ENCODE measurements at places on chromosomes 1 and 21.

DNA sequence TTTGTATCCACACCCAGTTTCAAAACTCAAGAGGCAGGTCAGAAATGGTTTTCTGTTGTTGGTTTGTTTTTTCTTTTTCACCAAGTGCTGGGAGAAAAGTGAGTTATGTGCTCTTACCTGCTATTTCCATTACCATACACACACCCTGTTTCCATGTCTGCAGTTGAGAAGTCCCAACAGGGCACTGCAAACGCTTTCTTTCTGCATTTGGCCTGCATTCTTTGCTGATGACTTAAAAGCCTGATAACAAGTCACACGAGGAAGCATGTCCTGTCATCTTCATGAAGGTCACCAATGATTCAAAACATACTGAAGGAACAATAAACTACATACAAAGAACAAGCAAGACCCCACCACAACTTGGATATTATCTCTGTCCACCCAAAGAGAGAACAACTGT is 24.8 kb upstream of the KCNE1 start:
- no peak for DNase-seq

- no peak for DNase-seq
Measured at GRCh38 chr1:58896246-58897183, 112.7 kb upstream of the JUN start.

- DNase-seq: no peak
Measured at GRCh38 chr1:40438391-40439015, 11.8 kb upstream of the ZFP69B start.

DNA sequence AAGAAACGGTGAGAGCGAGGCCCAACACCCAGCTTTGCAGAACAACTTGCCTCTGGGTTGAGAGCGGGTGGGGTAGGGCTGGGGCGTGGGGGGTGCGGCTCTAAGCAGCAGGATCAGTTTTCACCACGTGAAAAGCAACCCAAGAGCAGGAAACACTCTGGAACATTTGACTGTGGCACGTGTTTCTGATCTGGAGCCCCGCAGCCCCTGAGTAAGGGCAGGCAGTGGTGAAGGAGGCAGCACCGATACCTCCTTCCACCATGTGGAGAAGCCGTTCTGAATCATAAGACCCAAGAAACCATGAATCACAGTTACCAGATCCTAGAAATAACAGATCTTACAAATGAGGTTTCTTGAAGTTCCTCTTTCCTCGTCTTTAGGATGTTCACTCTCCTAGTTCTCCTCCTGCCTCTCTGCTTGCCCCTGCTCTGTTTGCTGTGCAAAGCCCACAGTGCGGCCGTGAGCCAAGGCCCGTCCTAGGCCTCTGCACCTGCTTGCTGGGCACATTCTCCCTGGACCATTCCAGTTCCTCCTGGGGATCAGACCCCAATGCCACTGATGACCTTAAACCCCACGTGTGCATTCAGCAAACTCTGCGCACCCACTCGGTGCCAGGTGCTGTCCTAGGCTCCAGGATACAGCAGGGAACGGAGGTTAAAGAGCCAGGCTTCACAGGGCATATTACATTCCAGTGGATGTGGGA is 31.9 kb downstream of the SLC1A7 start:
- no peak for DNase-seq

DNA sequence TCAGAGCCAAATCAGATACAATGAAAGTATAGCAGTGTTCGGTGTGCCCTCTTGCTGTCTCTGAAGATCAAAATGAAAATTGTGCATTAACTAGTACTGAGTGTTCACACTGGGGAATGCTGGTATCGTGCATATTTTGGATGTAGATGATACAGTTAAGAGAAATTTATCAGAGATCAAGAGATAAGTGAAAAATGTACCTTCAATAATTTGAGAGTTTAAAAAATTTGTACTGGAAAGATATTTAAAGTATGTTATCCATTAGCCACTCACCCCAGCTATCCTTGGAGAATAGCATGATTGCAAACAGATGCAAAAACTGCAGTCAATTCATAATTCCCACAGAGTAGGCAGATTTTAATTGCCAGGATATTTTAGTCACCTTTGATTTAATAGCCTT is 56.4 kb downstream of the GREM2 start:
- DNase-seq: no peak

DNA sequence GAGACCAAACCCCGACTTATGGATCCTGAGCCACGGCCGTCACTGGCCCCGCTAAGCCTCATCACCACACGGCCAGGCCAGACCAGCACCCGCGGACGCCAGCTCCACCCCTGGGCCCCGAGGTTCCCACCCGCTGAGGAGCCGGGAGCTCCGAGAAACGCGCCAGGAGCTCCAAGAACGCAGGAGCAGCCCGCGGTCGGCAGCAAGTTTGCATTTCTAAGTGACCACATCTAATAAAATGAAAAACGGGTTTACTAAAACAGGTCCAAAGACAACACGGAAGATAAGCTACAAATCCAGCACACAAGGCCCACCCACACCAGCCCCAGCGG is 8.1 kb upstream of the C1QTNF12 start:
- no peak for DNase-seq

GRCh38 chr1:204432708-204433107 is 21.1 kb upstream of the PPP1R15B start:
- no peak for DNase-seq

- no peak for DNase-seq
Measured at GRCh38 chr1:47692196-47692595, 254.4 kb downstream of the FOXD2 start.
